NCI-H1092 (cell line): ENCODE measurements at places on chromosomes 5 and 9.

GRCh38 chr9:70413464-70413798 lies 1.0 kb downstream of the KLF9 start:
- peak; percentile 21 for DNase-seq

DNA sequence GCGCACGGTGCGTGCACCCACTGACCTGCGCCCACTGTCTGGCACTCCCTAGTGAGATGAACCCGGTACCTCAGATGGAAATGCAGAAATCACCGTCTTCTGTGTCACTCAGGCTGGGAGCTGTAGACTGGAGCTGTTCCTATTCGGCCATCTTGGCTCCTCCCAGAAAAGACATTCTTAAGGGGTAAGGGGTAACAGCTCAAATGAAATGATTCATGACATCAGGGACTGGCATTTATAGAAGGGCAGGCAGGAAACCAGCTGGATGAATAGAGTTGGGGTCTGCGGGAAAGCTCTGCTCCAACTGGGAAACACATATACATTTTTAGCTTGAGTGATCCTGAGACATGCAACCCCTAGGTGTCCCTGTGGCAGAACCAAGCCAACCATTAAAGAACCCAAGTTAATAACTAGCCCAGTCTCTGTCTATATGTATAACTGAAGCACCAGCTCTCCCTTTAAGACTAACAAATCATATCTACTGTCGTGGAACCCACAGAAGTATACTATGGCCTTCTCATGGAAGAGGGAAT lies 119.3 kb downstream of the LMNB1 start:
- DNase-seq = no peak

GRCh38 chr9:75876999-75877640 lies 13.4 kb upstream of the PCSK5 start:
- DNase-seq = no peak

DNA sequence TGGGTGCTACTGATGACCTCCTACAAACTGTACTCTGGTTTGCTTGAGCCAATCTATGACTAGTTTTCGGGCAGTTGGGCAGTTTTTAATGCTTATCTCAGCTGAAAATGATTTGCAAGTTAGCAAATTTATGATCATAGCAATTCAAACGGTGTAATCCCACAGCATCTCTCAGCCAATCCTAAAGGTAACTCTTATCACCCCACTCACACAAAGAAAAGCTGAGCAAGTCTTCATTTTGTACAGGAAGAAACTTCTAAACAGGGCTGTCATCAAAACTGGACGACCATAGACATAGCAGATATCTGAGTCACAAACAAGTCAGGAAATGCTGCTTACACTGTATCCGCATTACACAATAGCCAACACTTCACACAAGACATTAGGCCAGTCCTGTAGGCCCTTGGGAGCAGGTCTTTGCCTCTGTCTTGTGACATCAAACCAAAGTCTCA lies 2.6 kb upstream of the ENC1 start:
- no peak for DNase-seq

DNA sequence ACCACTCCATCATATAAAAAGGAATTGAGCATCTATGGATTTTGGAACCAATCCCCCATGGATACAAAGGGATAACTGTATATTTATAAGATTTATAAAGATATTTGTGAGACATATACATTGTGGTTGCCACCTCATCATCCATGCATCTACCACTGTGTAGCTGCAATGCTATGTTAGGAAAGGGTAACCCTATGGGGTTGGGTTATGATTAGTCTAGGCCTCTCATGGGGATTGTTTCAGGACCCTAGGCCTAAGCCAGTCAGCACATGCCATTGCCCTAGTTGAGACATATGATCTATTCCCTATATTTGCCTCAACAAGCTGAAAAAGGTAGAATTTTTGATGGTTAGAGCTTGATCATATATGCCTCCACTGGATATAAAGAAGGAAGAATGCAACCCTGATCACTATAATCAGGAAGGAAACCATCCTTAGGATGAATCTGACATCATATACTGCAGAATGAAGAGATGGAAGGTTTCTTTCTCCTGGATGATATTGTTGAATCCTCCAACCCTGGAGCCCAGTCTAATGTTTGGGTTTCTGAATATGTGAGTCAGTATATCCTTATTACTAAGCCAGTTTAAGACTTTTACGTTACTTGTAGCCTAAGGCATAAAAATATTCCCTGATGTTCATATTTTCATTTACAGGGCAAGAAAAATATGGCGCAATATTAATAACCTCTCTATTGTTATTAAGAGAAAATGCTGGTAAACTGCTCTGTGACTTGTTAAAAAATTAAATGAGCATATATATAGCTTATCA lies 94.2 kb downstream of the ADAMTS19 start:
- no peak for DNase-seq

DNA sequence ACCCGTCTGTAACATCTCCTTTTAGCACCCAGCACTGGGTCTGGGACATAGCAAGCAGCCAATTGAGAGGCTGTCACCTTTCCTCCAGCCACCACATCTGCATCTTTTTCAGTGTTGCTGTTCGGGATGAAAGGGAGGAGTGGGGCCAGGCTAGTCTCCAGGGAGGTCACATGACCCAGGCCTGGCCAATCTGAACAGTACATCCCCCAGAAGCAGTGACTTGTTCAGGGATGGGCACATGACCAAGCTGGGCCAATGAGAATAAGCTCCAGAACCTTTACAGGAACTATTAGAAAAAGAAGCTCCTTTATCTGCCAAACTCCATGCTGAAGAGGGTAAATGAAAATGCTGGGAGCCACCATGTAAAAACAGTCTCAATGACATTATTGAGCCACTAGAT lies 359.0 kb downstream of the SLIT3 start:
- no peak for DNase-seq

- DNase-seq = no peak
Observed at GRCh38 chr9:91143642-91144041, 218.1 kb downstream of the AUH start.
